NCI-H510A (cell line): ENCODE measurements at places on chromosomes 3 and 15.

- peak; percentile 47 for DNase-seq
These were observed 30.5 kb downstream of the RFTN1 start for GRCh38 chr3:16482770-16483531.

DNA sequence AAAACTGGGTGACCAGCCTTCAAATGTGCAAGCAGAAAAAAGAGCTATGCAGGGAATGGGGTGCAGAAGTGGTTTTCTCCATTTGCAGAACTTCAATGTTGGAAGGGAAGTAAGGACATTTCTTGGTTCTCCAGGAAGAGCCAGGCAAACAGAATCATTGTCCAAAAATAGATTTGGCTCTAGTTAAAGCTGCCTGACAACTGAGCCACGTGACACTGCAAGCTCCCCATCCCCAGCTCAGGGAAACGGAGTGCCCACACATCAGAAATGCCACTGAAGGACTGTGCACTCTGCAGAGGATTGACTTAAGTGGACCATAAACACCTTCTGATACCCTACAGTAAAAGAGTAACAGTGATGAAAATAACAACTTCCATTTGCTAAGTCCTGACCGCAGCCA is 195.6 kb upstream of the NSMCE3 start:
- DNase-seq, result no peak

DNA sequence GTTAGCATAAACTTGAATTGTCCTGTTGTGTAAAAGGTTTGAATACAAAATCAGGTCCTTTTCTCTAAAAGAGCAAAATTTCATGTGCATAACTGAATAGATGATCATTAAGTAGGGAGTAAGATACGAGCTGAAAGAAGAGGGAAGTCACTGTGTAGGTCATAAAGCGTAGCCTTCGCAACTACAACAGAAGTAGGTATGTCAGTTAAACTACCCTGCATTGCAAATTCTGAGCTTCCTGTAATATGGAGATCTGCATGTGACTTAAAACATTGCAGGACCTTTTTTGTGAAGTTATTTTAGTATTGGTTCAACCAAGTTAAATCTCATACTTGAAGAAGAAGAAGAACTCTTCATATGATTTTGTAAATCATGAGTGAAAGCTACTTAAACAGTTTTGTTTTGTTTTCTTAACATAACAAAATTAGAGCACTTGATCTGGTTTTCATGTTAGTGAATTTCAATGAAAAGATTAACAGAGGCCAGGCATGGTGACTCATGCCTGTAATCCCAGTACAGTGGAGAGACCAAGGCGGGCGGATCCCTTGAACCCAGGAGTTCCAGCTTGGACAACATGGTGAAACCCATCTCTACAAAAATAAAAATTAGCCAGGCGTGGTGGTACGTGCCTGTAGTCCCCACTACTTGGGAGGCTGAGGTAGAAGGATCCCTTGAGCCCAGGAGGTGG is 26.4 kb downstream of the ARMC8 start:
- no peak for DNase-seq

GRCh38 chr15:31537770-31538592 is 211.3 kb downstream of the KLF13 start:
- DNase-seq, result no peak

DNA sequence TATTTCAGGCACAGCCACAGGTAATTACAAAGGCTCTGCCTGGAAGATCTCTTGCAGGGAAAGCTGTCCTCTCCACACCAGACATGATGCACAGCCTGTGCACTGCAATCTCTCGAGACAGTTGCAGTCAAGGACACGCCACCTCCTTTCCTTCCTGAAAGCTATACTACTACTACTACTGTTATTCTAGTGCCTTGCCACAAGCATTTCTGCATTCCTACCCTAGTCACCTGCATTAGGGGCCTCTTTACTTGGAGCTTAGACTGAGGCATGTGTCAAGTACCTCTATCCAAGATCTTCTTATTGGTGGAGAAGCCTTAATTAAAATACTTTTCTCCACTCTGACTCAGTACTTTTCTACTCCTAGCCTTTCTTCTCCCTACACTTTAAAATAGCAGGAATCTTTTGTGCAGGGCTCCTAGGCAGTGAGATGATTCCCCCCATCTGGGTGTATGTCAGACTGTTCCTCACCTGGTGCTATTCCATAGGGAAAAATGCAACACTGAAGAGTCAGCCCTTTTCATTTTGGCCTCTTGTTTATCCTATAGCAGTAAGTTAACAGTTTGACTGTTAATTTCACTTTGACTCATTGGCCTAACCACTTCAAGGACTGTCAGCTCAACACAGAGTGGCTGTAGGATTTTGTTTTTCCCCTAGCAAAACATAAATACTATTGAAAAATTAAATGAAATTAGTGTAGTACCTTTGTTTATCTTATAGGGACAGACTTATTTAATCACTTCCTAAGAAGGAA is 78.9 kb downstream of the ESYT3 start:
- no peak for DNase-seq

GRCh38 chr15:91695799-91696198 is 157.7 kb upstream of the SLCO3A1 start:
- no peak for DNase-seq

- DNase-seq, result no peak
These were observed 109.8 kb downstream of the EPHA3 start for GRCh38 chr3:89217148-89217685.

DNA sequence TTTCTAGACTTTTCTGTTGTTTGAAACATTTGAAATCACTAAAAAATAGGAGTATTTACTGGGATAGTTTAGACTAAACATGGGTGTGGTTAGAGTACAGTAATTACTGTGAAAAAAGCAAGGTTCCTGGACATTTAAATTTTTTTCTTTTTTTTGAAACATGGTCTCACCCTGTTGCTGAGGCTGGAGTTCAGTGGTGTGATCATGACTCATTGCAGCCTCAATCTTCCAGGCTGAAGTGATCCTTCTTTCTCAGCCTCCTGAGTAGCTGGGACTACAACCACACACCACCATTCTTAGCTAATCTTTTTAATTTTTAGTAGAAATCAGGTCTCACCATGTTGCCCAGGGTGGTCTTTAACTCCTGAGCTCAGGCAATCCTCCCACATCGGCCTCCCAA is 20.4 kb upstream of the CELF6 start:
- no peak for DNase-seq
